Renal cortex interstitium (tissue), 15 donors: ENCODE measurements at places on chromosomes 5 and 9. TPM values are rescaled to one million over a fixed set of nuclear protein-coding genes. Genes with fewer than 3 reads are reported as not detected.

GAPT gene
- 0.92 TPM for polyA plus RNA-seq

AP3B1 gene
- 81.5 TPM for polyA plus RNA-seq

TNIP1 gene
- polyA plus RNA-seq, result 63.0 TPM

ADAMTS2 gene
- polyA plus RNA-seq, result 9.9 TPM

REXO4 gene
- 28.9 TPM for polyA plus RNA-seq

NEUROG1 gene
- not detected for polyA plus RNA-seq

PSD2 gene
- polyA plus RNA-seq, result 2.0 TPM

OMD gene
- 1.8 TPM for polyA plus RNA-seq

TEX53 gene
- not detected for polyA plus RNA-seq

RETREG1 gene
- polyA plus RNA-seq, result 33.4 TPM

SPATA31D4 gene
- polyA plus RNA-seq, result not detected

SMIM33 gene
- polyA plus RNA-seq, result not detected

SOHLH1 gene
- not detected for polyA plus RNA-seq

ABLIM3 gene
- polyA plus RNA-seq, result 1.3 TPM

GLE1 gene
- polyA plus RNA-seq, result 28.9 TPM

ACTBL2 gene
- polyA plus RNA-seq, result not detected

GABRB2 gene
- polyA plus RNA-seq, result 2.1 TPM

CDHR2 gene
- 24.4 TPM for polyA plus RNA-seq

CATSPER3 gene
- polyA plus RNA-seq, result 0.89 TPM

TAL2 gene
- polyA plus RNA-seq, result 3.5 TPM

HAPLN1 gene
- 6.3 TPM for polyA plus RNA-seq

LAMC3 gene
- 28.4 TPM for polyA plus RNA-seq

LCN12 gene
- 47.3 TPM for polyA plus RNA-seq

PCDHA6 gene
- polyA plus RNA-seq, result 0.16 TPM

F2R gene
- polyA plus RNA-seq, result 61.4 TPM

ZNF354C gene
- 17.4 TPM for polyA plus RNA-seq

ZNF618 gene
- 46.5 TPM for polyA plus RNA-seq

ASB6 gene
- 15.4 TPM for polyA plus RNA-seq
